Stimulated activated CD4-positive, alpha-beta T cell treated with anti-CD3 and anti-CD28 coated beads, Interleukin-15, amount 100 ng/mL, for 48 hours (primary cell): ENCODE measurements at places on chromosomes 2 and 18.
A peak's percentile ranks its signal among the peaks of the same experiment; 100 is the strongest.

DNA sequence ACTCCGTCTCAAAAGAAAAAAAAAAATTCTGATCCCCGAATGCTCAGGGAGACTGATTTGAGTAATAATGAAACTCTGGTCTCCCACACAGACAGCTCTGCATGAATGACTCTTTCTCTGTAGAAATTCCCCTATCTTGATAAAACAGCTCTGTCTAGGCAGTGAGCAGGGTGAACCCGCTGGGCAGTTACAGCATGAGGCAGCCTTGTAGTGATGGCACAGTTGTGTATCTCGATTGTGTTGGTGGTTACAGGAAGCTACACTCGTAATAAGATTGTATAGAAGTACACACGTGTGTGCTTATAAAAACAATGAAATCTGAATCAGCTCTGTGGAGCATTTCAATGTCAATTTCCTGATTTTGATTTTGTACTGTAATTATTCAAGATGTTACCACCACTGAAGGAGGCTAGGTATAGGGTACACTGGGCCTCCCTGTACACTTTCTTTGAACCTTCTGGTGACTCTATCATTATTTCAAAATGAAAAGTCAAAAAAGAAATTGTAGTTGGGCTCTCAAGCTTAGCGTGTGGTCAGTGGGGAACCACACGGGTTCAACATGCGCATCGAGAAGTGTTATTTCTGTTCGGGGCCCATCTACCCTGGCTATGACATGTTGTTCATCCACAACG, 34.9 kb upstream of the ATP8B1 start:
- peak; percentile 50 for DNase-seq

DNA sequence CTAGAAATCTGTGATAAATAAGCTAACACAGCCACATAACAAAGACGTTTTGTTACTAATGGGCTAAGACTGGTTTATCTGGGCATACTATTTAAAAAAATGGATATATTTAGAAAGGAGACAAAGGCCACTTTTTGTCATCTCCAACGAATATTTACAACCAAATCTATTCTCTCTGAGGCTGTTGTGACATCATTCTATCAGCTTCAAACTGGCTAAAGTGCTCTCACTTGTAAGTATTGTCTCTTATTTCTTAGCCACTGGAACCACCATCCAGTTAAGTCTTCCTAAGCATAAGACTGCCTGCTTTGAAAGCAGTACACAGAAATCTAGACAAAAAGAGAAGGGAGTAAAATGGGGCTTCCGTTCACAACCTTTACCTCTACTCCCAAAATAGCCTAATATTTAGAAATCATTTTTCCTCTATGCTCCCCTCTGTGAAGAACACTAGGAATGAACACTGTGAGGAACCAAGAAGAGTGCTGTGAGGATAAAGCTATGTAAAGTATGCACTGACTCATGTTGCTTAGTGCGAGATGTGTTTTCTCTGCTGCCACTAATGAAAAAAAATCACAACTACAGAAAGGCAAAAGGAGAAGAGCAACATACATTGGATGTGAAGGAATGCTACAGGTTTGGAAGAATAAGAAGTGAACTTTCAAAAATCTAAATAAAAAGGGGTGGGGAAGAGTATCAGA, 264.1 kb downstream of the EXOC6B start:
- no peak for DNase-seq

DNA sequence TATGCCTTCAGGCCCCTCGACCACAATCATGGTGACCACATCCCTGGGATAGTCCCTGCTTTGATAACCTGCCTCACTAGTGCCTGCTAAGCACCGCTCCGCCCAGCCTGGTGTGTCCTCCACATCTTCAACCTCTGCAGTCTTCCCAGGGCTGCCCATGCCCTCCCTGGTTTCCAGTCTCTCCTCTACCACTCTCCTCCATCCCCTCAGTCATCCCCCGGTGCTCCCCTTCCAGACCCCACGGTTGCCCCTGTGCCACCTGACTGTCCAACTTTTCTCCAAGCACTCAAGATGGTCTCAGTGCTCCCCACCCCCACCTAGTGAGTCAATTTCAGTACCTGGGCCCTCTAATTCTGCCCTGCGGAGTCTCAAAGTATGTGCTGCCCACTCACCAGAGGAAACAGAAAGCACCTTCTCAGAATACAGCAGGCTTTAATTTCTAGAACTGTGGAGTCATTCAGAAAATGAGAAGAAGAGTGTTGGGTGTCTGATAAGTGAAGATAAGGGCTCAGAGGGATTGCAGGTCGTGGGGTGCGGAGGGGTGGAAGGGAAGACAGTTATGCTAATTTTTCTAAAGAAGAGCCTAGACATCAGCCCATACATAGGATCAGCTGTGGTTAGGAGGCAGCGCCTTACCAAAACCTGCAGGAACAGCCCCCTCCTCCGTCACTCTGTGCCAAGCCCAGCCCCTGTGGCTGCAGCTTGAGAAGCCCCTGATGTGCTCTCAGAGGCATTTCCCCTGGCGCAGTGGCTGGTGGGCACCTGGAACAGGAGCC, 53.6 kb upstream of the CAB39 start:
- DNase-seq: peak; percentile 77

DNA sequence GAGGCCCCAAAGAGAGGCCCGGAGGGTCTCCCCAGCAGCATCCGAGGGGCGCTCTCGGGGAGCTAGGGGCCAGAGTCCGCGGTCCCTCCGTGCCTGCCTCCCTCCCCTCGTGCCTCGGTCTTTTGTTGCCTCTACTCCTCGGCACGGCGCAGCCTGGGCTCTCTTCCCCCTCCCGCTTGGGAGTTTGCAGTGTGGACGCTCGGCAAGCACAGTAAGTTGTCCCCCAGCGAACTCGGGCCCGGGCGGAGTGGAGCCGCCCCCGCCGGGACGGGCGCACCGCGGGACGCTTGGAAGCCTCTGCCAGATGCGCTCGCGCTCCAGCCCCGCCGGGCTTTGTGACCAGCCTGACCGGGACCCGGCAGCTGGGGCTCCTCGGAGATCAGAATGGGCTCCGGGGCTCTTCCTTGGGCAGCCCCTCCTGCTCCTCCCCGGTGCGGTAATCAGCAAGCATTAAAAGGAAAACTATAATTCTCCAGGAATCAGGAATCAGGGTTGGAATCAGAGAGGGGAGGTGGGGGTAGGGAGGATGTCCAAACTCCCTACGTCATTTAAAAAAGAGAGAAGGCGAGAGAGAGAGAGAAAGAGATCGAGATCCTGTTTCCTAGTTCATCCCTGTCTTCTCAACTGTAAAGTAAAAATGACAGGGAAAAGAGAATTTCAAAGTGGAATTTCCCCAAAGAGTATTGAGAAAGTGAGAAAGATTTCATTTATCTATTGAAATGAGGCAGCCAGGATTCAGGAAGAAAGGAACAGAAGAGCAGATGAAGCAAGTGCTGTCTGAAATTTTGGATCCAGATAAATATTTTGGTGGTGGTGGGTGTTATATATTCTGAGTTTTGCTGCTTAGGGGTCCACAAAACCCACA, 786 bp upstream of the TMEM200C start:
- DNase-seq: no peak

DNA sequence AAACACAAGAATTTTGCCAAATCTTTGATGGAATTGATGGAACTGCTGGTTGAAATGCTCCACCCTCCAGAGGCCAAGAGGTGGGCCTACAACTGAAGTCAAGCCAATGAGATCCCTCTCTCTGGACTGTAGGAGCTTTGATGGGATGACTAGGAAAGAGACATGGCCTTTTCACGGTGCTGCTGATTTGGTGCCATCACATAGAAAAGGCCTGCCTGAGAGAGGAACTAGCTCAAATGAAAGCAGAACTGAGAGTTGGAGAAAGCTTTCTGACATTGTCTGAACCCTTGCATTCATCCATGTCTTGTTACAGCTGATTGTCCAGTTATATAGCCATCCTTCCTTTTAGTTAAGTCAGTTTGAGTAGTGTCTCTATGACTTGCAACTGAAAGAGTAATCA, 283.8 kb upstream of the LYPD1 start:
- no peak for DNase-seq

DNA sequence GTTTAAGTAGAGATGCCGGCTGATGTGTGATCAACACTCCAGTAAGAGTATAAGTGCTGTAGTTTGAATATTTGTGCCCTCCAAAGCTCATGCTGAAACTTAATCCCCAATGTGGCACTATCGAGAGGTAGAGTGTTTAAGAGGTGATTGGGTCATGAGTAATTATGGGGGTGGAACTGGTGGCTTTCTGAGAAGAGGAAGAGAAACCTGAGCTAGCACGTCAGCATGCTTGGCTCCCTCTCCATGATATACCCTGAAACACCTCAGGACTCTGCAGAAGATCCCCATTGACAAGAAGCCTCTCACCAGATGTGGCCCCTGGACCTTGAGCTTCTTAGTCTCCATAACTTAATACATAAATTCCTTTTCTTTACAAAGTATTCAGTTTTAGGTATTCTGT, 584.8 kb downstream of the TSN start:
- DNase-seq: no peak

DNA sequence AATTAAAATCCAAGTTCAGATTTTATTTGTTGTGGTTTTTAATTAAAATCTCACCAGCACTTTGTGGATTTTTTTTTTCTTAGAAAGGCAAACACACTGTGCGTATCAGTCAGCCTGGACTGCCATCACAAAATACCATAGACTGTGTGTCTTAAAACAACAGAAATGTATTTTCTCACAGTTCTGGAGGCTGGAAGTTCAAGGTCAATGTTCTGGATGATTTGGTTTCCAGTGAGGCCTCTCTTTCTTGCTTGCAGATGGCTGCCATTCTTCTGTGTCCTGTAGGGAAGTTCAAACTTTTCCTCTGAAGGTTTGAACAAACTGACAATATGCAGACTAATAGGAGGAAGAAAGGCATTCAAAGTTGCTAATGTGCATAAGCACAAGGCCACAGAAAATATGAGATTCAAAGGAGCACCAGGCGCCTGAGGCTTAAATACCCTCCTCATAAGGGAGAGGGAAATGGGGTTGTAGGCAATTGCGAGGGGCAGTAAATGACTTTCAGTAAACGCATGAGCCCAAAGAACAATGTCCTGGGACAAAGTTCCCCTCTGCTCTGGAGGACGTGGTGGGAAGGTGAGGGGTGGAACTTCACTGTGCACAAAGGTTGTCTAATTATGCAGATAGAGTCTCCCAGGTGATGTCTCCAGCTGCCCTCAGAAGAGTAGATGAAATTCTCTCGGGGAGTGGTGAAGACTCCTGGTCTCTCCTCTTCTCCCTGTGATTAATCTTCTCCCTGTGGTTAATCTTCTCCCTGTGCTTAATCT, 26.5 kb upstream of the KCNF1 start:
- no peak for DNase-seq

GRCh38 chr18:33264566-33264965, 176.0 kb downstream of the CCDC178 start:
- DNase-seq: no peak

DNA sequence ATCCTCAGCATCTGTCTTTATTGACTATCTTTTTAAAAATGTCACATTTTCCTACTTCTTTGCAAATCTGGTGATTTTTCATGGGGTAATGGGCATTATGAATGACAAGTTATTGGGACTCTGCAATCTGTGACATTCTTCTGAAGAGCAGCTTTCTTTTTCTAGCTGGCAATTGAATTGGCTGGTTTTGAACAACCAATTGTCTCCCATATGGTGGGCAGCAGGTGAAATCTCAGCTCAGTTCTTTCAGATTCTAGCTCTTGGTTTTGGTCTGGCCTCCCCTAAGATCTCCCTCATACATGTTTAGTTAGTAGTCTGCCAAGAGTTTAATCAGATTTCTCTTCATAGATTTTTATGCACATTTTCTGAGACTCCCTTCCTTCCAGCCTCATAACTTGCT, 107.9 kb upstream of the EPB41L3 start:
- DNase-seq: no peak

- no peak for DNase-seq
Observed at GRCh38 chr18:5608846-5609245, 65.0 kb upstream of the EPB41L3 start.

DNA sequence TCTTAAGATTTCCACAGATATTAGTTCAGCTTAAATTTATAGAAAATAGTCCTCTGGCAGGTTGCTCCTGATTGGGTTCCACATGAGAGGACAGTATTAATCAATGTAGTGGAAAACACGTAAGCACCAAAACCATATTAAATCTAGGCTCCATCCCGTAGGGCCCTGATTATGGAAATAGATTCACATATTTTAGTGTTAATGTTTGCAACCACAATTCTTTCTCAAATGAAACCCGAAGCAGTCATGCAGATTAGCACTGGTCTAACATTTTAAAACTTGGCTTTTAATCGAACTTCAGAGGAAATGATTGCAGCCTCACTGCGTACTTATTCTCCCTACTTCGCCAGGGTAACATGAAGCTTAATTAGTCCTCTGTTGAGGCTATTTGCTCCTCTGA, 60.9 kb downstream of the METTL4 start:
- DNase-seq: no peak

DNA sequence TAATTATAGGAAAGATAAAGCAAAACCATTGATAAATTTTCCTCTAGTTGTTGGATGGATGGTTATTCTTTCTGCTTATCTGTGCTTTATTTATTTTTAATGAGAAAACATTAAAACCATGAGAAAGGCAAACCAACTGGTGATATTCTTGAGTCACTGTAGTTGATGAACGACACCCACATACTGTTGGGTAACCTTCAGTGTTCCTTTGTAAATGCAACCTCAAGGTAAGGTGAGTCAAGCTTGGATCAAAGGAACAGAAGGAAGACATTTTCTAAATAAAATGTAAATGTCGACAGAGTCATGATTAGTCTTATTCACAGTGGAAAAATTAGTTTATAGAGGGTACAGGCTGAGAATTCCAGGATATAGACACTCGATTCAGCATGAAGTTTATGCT, 12.7 kb downstream of the ABCB11 start:
- DNase-seq: no peak

- DNase-seq: no peak
Observed at GRCh38 chr2:6626401-6627012, 239.2 kb downstream of the CMPK2 start.

GRCh38 chr18:55588870-55589595, 1.0 kb upstream of the TCF4 start:
- no peak for DNase-seq

GRCh38 chr2:33785201-33786106, 186.4 kb upstream of the FAM98A start:
- DNase-seq: no peak

GRCh38 chr2:242063436-242063835, 193.9 kb downstream of the RTP5 start:
- no peak for DNase-seq

- DNase-seq: no peak
Observed at GRCh38 chr2:189176516-189176915, 3.0 kb downstream of the COL5A2 start.

DNA sequence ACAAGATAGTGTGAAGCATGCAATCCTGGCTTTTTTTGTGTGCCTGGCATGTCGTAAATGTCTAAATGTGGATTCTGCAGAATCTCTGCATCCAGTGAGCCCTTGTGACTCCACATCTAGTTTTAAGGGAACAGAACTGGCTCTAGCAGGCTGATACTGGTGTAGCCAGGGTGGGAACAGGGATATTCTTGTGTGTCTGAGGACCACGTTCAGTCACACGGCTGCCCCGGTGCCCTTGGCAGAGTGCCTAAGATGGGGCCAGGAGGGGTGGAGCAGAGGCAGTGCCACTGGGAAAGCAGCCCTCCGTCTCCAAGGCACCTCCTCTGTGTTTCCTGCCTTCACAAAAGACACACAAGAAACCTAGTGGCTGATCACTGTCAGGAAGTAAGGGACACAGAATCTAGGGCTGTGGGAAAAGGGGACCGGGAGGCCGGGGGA, 91.5 kb upstream of the PARD3B start:
- DNase-seq: no peak
